Stromal cell of bone marrow (primary cell): ENCODE measurements at places on chromosomes 12 and 14.

GRCh38 chr12:113119980-113120669 is 15.4 kb downstream of the RASAL1 start:
- no peak for DNase-seq

DNA sequence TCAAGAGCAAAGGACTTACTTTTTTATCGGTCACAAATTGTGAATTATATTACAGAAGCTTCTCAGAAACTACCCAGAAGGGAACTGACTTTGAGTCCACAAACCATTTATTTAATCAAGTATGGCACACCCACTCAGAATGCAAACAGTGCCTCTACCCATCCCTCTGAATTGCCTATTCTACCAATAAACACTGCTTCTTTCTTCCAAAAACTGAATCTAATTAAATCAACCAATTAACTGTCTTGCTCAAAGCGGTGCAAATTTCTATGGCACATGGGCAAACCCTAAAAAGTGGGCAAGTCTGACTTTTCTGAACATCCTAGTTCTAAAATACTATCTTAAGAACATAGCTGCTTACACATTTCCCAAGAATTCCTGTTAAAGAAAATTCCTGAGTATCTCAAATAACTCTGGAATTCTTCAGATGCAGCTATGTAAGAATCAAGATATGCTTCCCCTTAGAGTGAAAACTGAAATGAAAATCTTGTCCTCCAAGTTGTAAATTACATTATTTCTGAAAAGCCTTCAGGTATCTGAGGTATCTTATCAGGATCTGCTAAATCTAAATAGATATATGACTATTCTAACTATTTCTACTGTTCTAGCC is 4.3 kb downstream of the SPTLC2 start:
- no peak for DNase-seq

GRCh38 chr12:43127886-43128549 is 424.0 kb downstream of the ADAMTS20 start:
- DNase-seq = no peak

DNA sequence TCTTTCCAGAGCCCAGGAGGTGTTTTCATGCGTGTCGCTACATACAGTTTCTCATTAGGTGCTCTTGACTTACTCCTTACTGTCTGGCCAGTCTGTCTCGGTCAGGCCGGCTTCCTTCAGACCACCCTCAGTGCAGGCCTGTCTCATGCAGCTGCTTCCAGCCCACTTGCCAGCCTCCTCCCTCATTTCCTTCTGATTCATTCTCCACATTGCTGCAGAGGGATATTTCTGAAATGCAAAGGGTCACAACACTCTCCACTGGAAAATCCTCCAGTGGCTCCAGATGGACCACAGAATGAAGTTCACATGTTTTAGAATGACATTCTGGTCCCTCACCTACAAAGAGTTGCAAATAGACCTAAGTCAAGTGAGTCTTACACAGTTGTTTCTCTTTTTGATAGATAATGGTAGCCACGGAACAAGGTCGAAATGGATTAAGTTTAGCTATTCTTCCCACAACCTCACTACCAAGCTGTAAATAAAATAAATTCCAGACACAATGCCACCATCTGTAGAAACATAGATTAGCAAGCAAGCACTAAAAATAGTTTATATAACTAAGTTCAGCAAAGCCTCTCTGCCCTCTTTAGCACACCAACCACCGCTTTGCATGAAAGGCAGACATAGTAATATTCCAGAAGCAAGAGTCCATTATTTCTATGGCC is 146.9 kb downstream of the ESR2 start:
- DNase-seq = no peak

DNA sequence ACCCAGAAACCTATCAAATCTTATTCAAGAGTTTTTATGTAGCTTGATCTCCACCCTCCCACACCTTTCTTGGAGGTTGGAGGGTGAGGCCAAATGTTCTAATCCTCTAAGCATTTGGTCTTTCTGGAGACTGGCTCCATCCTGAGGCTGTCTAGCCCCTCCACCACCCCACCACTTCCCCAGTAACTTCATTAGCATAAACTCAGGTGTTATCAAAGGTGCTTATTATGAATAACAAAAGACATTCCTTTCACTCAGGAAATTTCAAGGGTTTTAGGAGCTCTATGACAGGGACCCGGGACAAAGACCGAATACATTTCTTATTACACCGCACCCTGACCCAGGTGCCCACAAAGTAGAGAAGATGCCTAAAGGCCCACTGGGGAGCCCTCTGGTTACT is 2.8 kb upstream of the TMEM229B start:
- DNase-seq = no peak

DNA sequence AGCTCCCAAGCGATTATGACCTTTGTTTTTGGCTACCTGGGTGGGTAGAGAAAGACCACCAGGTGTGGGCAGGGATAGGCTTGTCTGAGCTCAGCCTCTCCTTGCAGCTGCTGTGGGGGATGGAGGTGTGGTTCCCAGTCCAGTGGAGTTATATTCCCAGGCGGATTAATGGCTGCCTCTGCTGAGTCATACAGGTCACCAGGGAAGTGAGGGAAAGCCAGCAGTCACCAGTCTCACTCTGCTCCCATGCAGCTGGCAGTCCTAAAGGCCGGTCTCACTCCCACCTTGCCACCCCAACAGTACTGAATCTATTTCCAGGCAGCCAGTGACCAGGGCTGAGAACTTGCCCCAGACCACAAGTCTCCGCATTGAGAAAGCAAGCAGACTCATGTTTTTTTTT is 399.2 kb downstream of the VRK1 start:
- no peak for DNase-seq

- DNase-seq = no peak
Observed at GRCh38 chr12:25629341-25629740, 76.3 kb upstream of the LMNTD1 start.

DNA sequence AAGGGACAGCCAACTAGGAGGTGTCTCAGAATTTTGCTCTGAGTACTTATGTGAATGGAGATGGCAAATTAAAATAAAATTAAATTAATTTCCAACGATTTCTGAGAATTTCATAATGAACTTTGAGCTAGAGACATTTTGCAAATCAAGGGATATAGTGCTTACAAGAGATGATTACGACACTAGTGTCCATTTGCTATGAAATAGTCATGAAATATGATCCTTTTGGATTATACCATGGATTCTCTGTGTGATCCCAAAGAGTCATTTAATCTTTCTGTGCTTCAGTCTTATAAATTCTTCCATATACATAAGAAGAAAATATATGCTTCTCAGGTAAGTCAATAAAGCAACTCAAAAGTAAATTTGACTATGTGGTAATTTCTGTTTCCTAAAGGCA is 240.6 kb downstream of the SLC25A21 start:
- no peak for DNase-seq

GRCh38 chr12:111249018-111249370 is 119.9 kb downstream of the PHETA1 start:
- no peak for DNase-seq

- no peak for DNase-seq
Observed at GRCh38 chr12:51985154-51985835, 21.5 kb upstream of the TAMALIN start.

DNA sequence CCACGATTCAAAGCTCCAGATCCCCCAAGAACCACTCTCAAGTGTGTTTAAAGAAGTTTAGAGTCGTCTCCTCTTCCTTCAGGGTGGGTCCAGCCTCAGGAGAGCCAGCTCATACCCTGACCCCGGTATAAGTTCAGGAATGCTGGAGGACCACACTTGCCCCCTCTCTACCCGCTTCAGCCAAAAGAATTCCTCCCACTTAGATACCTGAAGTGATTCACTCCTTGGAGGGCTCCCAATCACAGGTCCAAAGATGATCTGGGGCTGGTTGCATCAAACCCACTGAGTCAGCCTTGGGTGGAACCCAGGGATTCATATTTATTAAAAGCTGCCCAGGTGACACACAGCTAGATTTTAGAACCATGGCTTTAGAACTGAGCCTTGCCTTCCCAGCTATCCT is 133.5 kb upstream of the PARP11 start:
- no peak for DNase-seq

GRCh38 chr12:54306925-54307741 is 6.3 kb upstream of the NFE2 start:
- no peak for DNase-seq

- DNase-seq = no peak
Observed at GRCh38 chr12:39010406-39010805, 105.0 kb upstream of the CPNE8 start.

- no peak for DNase-seq
Observed at GRCh38 chr12:29537298-29537697, 39.8 kb upstream of the OVCH1 start.

- DNase-seq = no peak
Observed at GRCh38 chr12:83823386-83824045, 1089.1 kb downstream of the SLC6A15 start.

- DNase-seq = no peak
Observed at GRCh38 chr12:108438667-108439066, 76.4 kb upstream of the FICD start.

DNA sequence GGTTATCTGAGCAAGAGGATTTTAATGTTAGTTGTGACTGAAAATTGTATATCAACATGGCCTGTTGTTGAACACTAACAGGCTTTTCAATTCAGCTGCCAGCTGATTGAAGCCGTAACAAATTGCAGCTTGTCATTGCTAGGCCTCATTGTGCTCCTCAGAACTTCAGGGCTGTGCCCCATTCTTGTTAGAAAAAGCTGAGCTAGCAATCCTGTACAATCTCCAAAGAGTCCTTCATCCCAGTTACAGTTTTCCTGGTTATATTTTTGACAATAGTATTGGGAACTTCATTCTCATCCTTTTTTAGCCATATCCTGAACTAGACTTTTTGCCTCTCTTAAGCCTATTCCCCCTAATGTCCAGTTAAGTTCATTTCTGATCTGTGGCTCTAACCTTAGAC is 564.1 kb upstream of the ATXN7L3B start:
- DNase-seq = no peak

DNA sequence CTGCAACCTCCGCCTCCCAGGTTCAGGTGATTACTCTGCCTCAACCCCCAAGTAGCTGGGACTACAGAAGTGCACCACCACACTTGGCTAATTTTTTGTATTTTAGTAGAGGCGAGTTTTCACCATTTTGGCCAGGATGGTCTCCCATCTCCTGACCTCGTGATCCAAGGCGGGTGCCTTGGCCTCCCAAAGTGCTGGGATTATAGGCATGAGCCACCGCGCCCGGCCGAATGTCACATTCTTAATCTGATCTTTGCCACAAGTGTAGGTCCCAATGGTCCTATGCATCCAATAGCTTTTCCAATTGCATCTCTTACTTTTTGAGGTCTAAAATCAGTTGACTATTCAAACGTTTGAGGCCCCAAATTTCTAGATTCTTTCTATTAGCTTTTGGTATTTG is 676.0 kb downstream of the SLC16A7 start:
- no peak for DNase-seq

- peak; percentile 21 for DNase-seq
Observed at GRCh38 chr12:80282761-80283160, 161.3 kb upstream of the PTPRQ start.
